Muscle of leg (tissue), 16 donors: ENCODE measurements at places on chromosomes 3 and 15.

- no peak for DNase-seq
Measured at GRCh38 chr3:183149915-183150750, 12.4 kb downstream of the LAMP3 start.

DNA sequence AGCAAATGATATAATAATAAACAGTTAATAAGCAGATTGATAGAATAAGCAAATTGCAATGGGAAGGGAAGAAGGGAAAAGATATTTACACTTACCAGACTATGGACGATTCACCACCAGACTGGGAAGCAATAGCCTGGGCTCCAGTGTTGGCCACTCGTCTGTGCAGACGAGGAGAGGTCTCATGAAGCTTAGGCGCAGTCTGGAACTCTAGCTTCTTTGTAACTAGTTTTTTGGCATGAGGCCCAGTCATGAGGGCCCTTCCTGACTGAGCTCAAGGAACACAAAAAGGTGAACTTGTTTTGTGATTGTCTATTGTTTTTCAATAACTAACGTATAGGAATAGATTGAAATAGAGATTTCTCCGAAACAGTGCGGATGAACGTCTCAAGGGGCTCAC lies 63.3 kb upstream of the GATM start:
- DNase-seq: peak; percentile 32

- DNase-seq: no peak
Measured at GRCh38 chr3:53581671-53582070, 87.3 kb downstream of the CACNA1D start.

DNA sequence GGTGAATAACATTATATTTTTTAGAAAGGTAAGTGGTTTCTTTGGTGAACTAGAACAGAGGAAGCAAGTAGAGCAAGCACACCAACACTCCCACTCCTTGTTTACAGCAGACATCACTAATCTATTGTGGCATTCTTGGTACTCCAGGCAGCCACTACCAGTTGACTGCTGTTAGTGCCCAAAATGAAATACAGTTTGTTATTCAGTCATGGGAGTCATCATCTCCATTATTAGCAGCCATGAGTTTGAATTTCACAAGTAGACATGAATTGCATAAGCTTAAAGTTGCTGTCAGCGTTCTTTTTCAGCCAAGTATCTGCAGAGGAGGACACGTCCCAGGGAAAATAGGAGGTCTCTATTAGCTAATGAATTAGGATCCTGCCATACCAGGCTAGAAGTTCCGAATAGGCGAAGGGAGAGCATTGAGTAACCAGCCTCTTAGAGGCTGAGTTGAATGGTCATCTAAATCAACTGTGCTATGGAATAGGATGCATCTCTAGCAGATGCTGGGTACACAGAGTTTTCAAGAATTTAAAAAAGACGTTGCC lies 252.7 kb upstream of the ICE2 start:
- no peak for DNase-seq

GRCh38 chr3:43063114-43063513 lies 42.8 kb downstream of the POMGNT2 start:
- DNase-seq: no peak

GRCh38 chr15:40226736-40227135 lies 12.1 kb upstream of the PAK6 start:
- DNase-seq: no peak

GRCh38 chr3:66638717-66639116 lies 137.9 kb upstream of the LRIG1 start:
- DNase-seq: no peak

- peak; percentile 77 for DNase-seq
Measured at GRCh38 chr3:157467200-157467599, 30.6 kb downstream of the PTX3 start.
